ENCODE measurements at places on chromosomes 6 and 20.

DNA sequence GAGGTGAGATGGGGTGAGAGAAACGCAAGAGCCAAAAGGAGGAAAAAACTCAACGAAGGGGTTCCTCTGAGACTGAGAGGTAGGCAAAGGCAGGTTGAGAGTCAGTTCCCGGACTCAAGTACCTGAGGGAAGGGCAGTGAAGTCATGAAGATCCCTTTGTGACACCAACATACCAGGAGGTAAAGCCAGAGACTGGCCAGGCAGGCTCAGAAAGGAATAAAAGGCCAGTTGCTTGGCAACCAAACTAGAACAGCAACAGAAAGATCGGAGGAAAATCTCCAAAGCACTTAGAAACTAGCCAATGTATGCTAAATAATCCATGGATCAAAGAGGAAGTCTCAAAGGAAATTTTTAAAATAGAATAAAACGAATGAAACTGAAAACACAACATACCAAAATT lies 209.8 kb upstream of the PROKR2 start:
- DNase-seq: no peak

DNA sequence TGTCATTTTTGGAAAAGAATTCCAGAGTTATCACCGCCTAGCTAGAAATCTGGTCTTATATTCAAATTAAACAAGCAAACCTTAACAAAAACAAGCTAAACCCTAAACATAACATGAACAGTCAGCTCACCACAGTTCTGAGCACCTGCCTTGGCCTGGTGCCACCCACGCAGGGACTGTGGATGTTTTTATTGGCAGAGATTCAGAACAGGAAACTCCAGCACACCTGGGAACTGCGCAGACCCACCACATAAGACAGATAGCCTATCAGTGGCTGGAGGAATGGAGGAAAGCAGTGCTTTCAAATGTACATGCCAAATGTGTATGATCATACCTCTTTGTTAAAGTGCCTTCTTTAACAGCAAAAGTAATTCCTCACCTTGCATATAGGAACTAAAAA lies 8.9 kb downstream of the SLC16A10 start:
- DNase-seq: peak; percentile 46

DNA sequence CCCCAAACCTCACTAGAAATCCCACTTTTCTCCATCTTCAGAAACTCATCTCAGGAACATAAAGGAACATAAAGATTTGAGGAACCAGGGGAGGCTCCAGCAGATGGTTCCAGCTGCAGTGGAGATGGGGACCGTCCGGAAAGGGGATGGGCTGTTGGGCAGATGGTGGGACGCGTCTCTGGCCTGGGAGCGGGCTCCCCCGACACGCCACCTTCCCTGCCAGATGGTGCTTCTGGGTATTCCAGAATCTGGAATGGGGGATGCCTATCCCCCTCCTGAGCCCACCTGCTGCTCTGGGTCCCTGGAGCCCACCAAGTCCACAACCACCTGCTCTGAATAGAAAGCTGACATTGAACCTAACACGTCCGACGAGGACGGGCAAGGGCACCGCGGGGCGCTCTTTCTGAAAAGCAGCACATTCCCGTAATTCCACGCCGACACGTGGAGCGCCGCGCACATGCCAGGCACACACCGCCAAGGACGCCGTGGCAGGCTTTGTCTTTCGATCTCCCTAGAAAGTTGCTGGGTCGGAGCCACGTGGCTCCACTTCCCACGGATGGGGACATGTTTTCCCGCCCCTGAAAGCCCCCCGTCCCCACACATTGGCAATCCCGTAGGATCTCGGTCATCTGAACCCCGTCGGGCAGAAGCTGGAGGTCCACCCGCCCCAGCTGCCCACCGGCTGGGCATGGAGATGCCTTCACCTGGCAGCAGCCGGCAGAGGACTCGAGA lies 27.3 kb downstream of the SLC2A4RG start:
- no peak for DNase-seq

- DNase-seq: no peak
Measured at GRCh38 chr20:16533502-16533901, 39.7 kb downstream of the KIF16B start.

DNA sequence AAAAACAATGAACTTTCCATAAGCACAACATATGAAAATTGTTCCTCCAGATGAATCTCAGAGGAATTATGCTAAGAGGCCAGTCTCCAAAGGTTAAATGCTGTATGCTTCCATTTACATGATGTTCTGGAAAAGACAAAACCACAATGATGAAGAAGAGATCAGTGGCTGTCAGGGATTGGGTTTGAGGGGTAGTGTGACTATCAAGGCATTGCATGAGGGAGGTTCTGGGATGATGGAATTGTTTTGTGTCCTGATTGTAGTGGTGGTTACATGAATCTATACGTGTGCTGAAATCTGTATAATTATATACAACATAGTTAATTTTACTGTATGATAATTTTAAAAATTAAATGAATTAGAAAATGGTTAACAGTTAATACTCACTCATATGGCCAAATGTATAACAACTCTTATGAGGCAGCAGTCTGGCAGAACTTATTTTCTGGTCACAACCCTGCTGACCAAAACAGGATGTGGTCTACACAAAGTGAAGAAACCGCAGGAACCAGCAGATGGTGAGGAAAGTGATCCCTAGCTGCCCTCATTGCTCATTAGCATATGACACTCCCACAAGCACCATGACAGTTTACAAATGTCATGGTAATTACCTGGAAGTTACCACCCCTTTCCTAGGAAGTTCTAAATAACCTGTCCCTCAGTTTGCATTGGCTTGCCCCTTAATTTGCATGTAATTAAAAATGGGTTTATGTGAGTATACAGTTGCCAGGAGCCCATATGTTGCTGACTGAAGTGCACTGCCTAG lies 31.9 kb downstream of the NSFL1C start:
- DNase-seq: no peak

GRCh38 chr6:155041741-155042279 lies 46.7 kb downstream of the TIAM2 start:
- no peak for DNase-seq

GRCh38 chr6:1952740-1953360 lies 292.6 kb downstream of the GMDS start:
- DNase-seq: no peak

GRCh38 chr20:1287787-1288569 lies 21.9 kb downstream of the SNPH start:
- DNase-seq: no peak

GRCh38 chr20:63280929-63281545 lies 8.4 kb downstream of the ARFGAP1 start:
- DNase-seq: peak; percentile 86

DNA sequence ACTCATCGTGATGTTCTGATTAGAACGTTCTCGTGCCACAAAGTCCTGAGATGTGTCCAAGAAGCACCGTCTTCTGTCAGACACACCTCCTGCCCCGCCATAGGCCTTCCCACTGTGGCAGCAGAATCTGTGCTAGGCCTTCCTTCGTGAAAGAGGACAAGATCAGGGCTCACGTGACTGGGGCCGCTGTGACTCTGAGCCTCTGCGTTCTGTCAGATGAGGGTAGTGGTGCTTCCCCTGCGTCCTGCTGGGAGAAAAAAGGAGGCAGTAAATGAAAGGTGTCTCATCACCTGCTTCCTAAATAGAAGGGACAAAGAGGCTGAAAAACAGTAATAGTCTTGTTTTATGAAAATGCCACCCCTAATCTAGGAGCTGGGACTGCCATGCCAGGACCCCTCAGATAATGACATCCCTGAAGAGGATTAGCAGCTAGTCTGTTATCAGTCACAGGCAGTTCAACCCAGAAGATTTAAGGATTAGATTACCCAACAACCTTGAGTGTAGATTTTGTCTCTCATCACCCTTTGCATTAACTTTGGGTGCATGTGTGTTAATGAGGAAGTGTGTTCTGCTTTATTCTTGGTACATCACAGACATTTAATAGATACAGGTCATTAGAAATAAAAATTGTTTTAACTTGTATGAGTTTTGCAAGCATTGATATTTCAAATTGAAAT lies 4.1 kb downstream of the DNAJC5 start:
- no peak for DNase-seq

DNA sequence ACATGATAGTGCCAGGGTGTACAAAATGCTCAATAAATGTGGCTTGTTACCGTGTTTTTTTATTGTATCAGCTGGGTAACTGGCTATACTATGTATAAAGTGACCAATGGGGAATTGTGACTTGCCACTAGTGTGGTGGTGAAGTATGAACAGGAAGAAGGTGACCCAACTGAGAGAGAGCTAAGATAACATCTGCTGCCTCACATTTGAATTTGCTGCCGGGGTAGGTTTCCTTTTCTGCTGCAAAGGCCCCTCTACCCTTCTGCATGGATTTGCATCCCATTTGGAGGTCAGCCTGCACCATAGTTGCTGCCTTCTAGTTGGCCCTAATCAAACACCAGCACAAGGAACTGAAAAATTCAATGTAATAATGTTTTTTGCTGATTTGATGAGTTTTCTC lies 24.1 kb downstream of the IL17A start:
- DNase-seq: no peak

DNA sequence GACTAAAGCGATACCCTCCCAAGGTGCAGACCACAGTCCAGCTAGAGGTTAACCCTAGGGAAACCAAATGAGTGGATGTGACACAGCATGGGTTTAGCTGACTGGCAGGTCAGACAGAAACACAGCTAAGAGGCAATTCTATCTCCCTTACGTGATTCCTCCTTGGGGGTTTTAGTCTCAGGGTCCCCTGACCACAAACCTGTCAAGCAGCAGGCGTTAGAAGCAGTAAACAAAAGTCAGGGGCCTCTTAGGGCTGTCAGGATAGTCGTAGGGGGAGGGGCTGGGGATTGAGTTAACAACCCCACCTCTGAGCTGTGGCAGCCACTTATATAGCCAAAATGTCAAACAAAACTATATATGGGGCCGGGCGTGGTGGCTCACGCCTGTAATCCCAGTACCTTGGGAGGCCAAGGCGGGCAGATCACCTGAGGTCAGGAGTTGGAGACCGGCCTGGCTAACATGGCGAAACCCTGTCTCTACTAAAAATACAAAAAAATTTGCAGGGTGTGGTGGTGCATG lies 13.6 kb downstream of the KCNK5 start:
- DNase-seq: no peak

DNA sequence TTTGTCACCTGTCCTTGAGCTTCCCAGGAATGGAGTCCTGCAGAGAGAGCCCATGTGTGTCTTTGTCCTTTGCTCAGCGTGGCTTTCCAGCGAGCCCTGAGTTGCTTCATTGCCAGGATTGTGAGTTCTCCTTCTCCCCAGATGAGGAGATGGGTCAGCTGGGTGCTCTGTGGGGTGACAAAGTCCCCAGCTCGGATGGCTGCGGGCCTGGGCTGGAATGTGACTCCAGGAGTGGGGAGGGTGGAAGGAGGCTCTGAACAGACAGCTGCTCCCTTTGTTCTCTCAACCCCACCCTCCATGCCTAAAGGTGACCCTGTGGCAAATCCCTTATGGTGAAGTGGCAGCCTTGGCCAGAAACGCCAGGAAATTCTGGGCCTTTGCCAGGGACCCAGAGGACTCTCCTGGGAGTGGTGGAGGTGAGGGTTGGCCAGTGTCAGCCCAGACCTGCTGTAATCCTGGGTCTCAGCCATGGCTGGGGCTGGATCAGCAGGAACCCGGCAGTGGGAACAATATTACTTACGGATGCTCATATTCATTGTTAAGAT lies 44.4 kb upstream of the CST5 start:
- no peak for DNase-seq

- no peak for DNase-seq
Measured at GRCh38 chr6:130526466-130526865, 160.6 kb downstream of the TMEM200A start.

DNA sequence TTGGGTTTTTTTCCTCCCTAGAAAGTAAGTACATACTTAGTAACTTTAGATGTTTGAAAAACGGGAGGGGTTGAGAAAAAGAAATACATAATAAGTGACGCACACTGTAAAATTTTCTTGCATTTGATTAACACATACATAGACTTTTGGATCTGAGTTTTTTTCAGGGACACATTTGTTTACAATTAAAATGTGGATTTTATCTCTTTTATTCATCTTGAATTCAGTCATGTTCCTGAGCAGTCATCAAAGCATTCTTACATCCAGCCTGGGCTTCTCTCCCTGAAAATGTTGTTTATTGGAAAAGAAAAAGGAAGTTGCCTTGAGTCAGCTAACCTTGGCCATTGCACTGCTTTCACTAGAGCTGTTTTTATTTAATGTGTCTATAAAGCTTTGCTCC lies 8.7 kb upstream of the RPP40 start:
- no peak for DNase-seq

DNA sequence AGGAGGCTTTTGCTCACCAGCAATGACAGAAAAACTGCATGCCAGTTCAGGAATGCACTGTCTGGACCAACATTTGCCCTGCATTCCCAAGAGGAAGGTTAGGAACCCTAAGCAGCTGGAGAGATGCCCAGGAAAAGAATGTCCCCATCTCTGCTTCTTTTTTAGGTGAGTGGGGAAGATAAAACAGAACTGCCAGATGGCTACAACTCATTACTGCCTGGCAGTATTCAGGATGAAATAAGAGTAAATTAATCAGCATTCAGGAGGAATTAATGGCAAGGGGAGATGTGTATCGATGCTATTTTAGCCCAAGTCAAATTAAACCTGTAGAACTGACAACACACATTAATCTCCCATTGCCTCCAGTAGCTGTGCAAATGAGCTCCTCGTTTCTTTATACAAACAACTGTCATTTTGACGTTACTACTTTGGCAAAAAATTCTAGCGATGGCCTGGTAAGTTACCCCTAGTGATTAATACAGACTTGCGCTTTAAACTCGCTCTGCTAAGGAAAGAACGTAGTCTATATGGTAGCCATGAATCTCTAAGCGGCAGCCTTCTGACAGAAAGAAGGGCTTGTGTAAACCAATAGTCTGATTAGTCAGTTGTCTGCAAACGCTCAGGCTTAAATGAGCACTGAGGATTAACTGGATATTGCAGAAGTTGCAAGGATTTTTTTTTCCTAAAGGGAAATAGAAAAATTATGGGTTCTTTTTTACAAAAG lies 16.7 kb upstream of the SMLR1 start:
- no peak for DNase-seq

DNA sequence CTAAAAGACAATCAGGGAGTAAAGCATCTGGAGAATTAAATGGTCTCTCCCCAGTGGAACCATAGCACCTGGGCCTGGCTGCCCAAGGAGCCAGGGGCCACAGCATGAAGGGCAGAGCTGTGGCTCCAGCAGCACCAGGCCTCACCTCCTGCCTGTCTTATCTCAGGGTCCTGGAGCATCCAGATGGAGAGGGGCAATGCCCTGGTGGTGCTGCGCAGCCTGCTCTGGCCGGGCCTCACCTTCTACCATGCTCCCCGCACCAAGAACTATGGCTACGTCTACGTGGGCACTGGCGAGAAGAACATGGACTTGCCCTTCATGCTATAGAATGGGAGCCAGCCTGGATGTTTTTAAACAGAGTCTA lies 17.0 kb downstream of the MRPS18A start:
- no peak for DNase-seq

GRCh38 chr6:35895560-35895959 lies 25.3 kb downstream of the SRPK1 start:
- no peak for DNase-seq

DNA sequence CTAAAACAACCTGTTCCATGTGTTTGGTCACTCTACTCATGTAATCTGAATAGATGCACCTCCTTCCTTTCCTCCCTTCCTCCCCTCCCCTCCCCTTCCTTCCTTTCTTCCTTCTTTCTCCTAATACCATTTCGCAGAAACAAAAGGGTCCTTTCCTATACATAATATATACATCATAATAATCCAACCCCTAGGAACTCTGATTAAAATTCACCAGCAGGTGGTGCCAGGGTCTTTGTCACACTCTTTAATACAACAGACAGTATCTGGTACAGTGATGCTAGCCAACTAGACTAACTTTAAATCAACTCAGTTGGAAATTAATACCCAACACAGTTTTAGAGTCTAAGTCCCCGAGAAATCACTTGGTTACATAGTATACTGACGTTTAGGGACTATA lies 181.2 kb upstream of the SHLD1 start:
- no peak for DNase-seq

GRCh38 chr6:36289281-36289878 lies 19.5 kb downstream of the PNPLA1 start:
- DNase-seq: peak; percentile 70

Data from iPS-NIHi11 (cell line).